ENCODE measurements at places on chromosomes 2 and 18.

GRCh38 chr2:143431316-143431715 is 302.1 kb downstream of the ARHGAP15 start:
- DNase-seq: no peak

DNA sequence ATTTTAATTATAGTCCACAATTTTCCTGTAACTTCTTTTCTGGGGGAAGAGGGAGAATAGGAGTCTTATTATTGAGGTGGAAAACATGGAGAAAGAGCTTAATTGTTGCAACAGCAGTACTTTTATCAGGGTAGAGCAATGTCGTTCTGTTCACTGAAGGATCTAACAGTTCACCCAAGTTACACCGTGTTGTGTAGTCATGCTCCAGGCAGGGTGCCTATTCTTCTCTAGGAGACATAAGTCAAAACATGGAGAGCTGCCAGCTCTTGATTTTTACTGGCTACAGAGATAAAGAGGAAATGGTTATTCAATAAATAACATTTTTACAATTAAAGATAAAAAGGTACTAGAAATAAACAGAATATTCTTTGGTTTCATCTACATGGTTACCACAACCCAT is 594.3 kb upstream of the NETO1 start:
- DNase-seq: no peak

GRCh38 chr2:237101118-237101979 is 15.7 kb downstream of the COPS8 start:
- no peak for DNase-seq

GRCh38 chr2:96828436-96828835 is 12.4 kb downstream of the CNNM3 start:
- DNase-seq: no peak

DNA sequence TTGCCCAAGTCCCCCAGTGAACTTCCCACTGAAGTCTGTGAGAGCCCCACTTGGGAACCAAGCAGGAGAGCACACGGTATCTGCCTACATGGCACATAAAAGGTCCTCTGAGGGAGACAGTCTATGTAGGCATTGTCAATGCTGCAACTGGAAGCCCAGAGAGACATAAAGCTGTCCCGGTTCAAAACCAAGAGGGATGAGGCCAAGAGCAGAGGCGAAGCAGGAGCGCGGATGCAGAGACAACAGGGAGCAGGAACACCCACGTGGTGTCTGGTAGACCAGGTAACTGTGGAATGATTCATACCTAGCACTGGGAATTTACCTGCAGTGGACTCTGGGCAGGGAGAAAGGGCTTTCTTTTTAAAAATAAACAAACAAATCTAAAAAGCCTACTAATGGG is 233.1 kb upstream of the SOX11 start:
- DNase-seq: no peak

GRCh38 chr18:49560624-49561288 is 1.1 kb upstream of the LIPG start:
- DNase-seq: no peak

- DNase-seq: no peak
These were observed 127.8 kb downstream of the CERS6 start for GRCh38 chr2:168583710-168584521.

GRCh38 chr2:138621139-138621538 is 119.6 kb downstream of the SPOPL start:
- no peak for DNase-seq

DNA sequence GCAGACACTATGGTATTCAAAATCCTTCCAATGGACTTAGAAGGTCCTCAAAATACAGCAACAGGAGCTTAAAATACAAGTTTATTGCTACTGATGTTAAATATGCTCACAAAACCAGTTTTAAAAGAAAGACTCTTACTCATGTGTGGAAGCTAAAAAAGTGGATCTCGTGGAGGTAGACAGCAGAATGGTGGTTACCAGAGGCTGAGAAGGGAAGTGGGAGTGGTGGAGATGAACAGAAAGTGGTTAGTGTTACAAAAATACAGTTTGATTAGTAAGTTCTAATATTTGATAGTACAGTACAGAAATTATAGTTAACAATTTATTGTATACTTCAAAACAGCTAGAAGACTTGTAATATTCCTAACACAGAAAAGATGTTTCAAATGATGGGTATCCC is 12.1 kb downstream of the ADAM17 start:
- DNase-seq: peak; percentile 28

GRCh38 chr18:24985586-24985985 is 366.4 kb downstream of the ZNF521 start:
- no peak for DNase-seq

DNA sequence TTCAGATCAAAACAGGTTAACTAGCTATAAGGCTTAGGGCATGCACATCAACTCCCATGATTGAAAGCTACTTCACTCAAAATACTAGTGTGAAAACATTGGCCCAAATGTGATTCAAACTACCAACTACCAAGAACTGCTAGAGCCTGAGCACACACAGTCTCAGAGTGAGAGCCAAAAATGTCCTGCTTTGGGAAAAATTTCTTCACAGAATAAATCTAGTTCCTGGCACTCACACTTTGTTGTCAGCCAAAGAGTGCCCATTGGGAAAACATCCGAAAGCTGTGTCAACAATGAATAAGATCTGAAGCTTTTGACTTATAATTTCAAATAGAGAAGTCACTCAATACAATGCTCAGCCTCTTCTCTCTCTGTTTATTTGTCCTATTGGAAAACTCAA is 182.7 kb downstream of the LRATD1 start:
- no peak for DNase-seq

DNA sequence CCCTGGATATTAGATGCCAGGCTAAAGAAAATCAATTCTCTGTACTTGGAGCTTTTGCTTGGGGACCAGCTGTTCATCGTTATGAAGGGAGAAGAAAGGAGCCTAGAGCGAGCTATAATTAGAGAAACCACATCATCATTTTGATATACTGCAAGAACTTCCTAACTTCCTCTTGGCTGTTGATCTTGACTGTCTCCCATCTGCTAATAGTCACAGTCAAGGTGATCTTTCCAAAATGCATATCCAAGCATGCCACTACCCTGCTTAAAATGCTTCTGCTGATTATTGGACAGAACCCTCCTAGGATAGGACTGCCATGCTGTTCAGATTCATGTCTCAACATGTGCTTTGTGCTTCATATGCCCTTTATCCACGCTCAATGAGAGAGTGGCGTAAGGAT is 54.8 kb downstream of the RAPGEF4 start:
- DNase-seq: no peak

- no peak for DNase-seq
These were observed 33.5 kb upstream of the SPRED2 start for GRCh38 chr2:65465857-65466256.

DNA sequence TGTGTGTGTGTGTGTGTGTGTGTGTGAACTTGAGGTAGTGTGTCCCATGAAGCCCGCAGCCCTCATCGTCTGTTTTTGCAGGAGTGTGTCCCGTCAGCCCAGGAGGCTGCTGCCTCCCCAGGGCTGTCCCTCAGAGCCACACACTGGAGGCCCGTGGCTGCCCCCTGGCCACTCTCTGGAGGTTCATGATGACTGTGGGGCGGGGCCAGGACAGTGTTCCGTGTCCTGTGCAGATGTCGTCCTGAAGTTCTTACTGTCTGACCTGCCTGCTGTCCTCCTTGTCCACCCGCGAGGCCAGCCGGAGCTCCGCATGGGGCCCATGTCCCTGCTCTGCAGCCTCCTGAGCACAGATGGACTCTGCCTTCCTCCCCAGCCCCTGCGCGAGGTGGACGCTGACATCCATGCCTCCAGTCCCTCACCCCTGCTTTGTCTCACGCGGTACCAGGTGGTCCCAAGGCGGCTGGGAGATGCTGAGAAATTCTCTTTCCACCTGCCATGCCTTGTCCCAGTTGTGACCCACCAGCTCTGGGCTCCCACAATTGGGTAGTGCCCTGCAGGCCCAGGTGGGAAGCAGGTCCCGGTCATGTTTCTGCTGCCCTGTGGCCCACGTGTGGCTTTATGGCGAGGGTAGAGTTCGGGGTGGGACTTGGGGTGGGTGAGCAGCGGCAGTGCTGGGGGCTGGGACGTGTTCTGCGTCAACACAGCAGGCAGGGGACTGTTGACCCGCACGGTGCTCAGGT is 92.8 kb downstream of the NFATC1 start:
- DNase-seq: no peak

DNA sequence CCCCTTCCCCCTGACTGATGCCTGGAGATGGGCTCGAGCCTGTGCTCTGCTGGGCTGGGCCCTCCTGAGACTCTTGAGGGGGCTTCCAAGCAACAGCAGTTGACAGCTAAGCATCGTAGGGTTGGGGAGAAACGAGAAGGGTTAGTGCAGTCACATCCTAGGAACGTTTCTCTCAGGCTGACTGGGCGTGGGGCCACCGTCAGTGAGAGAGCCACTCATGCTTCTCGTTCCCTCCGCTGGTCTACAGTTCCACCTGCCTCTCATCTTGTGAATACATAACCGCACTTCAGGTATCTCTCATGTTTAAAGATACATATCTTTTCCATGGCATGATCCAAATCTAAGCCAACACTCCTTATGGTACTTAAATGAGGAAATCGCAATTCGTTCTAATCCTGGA is 66.4 kb downstream of the TRAPPC12 start:
- DNase-seq: peak; percentile 9

DNA sequence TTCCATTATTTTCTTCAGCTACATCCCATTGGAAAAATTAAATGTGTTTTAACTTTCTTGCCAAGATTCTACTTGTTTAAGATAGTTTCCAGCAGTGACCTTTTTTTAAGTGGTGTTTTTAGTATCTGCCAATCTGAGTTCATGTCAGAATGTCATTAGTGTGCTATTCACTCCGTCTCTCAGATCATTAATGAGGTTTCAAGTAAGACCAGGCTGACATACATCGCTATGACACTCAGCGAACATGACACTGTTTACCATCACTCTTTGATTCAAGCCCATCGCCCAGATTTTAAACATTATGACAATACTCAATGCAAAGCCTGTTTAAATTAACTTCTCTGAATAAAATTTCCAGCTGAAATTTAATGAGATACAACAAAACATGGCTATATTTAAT is 272.0 kb upstream of the KYNU start:
- DNase-seq: no peak

- no peak for DNase-seq
These were observed 147.6 kb upstream of the CAB39 start for GRCh38 chr2:230564805-230565779.

- DNase-seq: no peak
These were observed 4.3 kb downstream of the COL3A1 start for GRCh38 chr2:188978291-188979081.

GRCh38 chr2:18940184-18940583 is 350.8 kb upstream of the NT5C1B start:
- DNase-seq: no peak

DNA sequence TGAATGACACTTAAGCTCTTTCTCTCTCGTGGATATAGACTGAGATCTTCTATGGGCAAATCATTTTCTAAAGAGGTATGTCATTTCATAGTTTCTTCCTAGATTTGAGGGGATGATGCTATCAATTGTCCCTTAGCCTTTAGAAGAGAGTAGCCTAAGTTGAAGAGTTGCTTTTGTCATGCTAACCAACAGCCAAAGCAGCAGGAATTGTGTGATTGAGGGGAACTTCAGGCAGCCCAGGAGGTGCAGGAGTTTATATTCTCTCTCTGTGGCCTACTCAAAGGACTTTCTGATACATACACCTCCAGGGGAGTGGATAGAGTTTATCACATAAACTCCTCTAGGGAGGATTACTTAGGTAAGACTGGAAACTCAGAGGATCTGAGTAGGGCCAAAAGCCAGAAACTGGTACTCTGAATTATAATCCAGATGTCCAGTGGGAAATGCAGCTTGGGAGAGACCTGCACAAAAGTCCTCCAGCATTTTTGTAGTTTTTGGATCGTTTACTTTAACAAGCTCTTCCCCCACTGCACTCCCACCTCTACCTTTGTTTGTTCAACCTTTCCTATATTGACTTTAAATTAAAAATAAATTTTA is 150.7 kb upstream of the CCDC68 start:
- DNase-seq: no peak

DNA sequence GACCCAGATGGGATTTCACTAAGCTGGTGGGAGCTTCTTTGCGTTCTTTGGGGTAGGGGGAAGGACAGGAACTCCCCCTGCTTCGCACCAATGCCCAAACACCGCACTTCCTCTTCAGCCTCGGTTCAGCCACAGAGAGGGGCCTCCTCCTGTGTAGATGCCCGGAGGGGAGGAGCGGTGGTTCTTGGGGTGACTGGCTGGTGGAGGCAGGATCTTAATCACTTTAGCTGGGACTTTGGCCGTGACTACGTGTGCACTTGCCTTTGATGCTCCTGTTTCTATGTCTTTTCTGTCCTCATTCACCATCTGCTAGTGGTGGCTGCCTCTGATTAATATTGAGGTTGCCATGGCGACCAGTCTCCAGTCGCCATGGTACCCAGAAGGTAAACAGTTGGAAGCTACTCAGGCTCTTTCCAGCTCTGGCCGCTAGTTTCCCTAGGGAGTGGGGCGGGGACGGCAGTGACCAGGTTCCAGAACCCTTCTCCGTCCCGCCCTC is 1.9 kb downstream of the CNGA3 start:
- no peak for DNase-seq

GRCh38 chr2:148300544-148300943 is 279.7 kb downstream of the MBD5 start:
- DNase-seq: no peak

DNA sequence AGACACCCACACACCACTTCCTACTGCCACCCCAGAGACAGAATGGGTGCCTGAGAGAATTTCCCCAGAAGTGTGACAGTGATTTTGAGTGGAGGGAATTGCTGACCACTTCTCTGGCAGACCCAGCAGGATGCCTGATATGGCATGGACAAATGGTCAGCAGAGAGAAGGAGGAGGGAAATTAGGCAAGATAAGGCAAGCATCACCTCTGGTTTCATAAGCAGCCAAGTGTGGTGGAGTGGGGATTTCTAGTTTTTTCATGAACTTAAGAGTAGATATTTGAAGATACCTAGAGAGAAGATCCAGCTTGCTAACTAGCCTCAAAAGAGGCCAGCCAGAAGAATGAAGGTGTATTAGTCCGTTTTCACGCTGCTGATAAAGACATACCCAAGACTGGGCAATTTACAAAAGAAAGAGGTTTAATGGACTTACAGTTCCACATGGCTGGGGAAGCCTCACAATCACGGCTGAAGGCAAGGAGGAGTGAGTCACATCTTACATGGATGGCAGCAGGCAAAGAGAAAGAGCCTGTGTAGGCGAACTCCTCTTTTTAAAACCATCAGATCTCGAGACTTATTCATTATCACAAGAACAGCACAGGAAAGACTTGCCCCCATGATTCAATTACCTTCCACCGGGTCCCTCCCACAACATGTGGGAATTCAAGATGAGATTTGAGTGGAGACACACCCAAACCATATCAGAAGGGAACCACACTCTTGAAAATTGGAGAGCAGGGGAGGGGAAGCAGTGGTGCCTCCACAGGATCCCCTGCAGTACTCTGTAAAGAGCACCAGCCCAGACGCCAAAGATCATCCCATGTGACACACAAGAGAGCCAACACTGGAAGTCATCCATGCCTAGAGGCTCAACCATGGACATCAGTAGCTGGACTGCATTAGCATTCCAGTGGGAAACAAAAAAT is 64.2 kb downstream of the RBM43 start:
- DNase-seq: no peak

DNA sequence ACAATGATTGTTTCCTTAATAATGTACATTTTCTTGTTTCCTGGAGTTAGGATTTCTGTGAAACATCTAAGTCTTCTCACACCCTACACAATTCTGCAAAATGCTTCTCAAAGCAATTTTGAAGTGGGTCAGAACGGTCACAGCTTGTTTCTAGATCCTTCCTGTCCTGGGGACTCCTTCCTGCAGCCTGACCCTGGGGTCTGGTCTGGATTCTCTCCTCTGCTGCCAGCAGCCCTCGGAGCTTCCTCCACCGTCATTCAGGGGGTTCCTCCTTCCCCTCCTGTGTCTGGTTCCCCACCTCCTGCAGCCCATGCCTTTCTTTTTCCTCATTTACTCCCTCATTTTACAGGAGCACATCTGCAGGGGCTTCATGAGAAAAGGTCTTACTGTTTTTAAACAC is 322.1 kb downstream of the AGPS start:
- DNase-seq: no peak
